GM23248 (cell line): ENCODE measurements at places on chromosomes 3 and 15.

DNA sequence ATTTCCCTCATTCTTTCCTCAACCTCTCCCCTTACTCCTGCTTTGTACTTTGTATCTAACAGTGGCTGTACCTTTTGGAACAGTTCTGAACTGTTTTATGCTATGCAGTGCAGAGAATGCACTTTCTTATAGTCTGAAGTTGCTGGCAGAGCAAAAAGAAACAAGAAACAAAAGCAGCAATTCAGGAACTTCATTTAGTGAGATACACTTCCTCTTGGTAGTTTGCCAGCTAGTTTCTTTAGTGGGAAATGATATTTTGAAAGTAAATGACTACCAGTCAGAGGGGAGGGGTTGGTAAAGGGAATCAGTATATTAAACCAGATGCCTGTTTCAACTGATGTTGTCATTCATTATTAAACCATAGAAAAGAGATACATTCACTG is 55.0 kb upstream of the CHD2 start:
- peak; percentile 60 for DNase-seq

DNA sequence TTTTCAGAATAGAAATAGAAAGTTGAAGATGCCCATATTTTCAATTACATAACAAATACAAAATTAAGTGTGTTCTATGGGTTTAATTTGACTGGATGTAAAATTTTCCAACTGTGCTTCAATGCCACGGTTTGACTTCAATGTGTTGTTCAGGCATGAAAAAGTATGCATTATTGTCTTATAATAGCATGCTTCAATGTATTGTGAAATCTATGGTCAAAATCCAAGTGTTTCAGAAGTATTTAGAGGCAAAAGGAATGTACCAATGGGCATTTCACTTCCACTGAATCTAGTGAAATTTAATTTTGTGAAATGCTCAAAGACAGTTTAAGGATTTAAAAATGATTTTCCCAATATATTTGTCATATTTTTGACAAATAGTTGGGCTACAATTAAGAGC is 16.0 kb downstream of the NEK10 start:
- DNase-seq, result peak; percentile 48

GRCh38 chr3:48493203-48493501 is 10.8 kb downstream of the SHISA5 start:
- DNase-seq, result no peak

GRCh38 chr3:42190701-42191442 is 75.1 kb downstream of the CCK start:
- peak; percentile 59 for DNase-seq

- no peak for DNase-seq
These were observed 1040.1 kb upstream of the NR2F2 start for GRCh38 chr15:95290176-95290974.

- peak; percentile 73 for DNase-seq
These were observed 5.2 kb downstream of the WNT5A start for GRCh38 chr3:55481744-55482495.
